Stimulated activated CD8-positive, alpha-beta memory T cell treated with anti-CD3 and anti-CD28 coated beads, Interleukin-4, amount 100 ng/mL, for 1 hour (primary cell): ENCODE measurements at places on chromosomes 5 and 9.

GRCh38 chr5:149930749-149931574 is 13.6 kb downstream of the PDE6A start:
- DNase-seq = no peak

DNA sequence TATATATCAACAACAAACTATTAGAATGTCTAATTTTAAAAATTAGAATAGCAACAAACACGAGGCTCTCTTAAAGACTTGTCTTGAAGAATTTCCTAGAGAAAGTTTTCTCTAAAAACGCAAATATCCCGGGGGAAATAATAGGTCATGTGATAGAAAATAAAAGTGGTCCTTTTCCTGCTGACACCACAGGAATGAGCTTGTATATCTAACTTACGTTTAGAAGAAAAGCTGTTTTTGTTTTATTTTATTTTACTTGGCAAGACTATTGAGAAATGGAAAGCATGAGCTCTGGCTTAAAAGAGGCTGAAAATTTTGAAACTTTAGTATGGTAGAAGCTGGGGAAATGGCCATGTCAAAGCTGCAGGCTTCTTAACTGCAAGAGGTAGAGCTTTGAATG is 465.0 kb downstream of the AGTPBP1 start:
- DNase-seq = no peak

DNA sequence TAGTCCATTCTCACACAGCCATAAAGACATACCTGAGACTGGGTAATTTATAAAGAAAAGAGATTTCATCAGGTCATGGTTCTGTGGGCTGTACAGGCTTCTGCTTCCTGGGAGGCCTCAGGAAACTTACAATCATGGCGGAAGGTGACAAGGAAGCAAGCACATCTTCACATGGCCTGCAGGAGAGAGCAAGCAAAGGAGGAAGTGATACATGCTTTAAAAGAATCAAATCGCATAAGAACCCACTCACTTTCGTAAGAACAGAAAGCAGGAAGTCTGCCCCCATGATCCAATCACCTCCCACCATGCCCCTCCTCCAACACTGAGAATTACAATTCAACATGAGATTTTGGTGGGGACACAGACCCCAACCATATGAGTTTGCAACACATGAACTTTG is 5.1 kb upstream of the FBXO38 start:
- no peak for DNase-seq

DNA sequence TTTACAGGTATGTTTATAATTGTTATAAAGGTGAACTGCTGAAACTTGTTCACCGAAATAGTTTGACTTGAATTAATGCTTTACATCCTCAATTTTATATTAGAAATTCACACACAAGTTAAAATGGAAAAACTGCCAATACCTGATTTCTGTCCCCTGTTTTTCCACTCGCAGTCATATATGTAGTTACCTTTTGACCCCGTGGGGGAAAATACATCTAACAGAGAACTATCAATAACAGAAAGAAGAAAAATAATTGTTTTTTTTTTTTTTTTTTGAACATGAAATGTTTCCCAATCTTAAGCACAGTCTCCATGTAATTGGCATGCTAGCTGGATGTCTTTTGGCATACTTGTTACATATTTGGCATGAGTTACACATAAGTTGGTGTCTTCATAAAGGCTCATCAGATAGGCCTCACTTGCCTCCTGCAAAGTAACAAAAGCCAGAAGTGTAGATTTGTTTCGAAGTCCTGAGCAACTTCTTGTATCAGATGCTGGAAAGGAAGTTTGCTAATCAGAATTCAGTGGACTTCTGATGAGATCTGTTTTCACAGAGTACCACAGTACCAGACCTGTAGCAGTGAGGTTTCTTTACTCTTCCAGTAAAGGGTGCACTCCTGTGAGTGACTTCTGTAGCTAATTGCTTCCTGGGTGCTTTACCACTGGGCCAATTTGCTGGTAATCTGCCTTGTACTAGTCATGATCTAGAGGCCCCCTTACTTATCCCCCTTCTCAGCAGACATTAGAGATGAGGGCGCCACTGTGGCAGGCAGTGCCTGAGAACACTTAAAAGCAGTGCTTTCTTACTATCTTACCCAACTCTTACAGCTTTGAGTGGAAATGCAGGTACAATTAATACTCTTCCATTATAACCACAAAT is 36.2 kb upstream of the CXXC5 start:
- DNase-seq = no peak

DNA sequence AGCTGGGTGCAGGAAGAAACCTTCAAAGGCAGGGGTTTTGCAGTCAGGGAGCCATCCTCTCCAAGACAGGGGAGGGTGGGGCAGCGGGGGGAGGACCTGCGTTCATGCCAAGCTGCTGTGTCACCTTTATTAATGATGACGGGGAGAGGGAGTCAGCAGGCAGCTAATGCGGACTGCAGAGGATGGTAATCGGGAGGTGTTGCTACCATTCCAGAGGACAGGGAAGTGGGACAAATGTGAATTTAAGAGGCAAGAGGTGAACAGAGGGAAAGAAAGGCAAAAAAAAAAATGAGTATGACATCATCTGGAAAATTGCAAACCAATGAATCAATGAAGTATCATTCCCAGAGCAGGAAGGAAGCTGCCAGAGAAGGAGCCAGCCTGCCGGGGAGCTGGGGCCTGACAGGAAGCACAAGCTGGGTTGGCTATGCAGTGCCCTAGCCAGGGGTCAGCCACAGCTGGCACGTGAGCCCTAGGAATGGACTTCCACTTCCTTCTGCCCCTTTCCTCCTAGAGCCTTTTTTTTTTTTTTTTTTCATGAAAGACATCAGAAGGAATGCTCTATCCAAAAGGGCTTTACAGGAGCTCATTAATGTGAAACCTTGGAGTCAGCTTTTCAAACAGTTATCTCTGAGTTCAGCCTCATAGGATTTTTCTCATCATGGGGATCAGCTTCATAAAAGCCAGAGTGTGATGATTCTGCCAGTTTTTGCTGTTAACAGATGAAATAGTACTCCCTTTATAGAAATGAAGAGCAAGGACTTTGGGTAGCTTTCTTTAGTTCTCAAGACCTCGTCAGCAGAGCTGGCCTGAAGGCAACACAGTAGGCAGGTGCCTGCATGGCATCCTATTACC is 9.2 kb downstream of the INSYN2B start:
- DNase-seq = no peak

GRCh38 chr5:122985954-122986721 is 50.4 kb downstream of the PPIC start:
- DNase-seq = no peak

GRCh38 chr5:18375641-18376040 is 741.4 kb downstream of the TAF11L14 start:
- DNase-seq = no peak

DNA sequence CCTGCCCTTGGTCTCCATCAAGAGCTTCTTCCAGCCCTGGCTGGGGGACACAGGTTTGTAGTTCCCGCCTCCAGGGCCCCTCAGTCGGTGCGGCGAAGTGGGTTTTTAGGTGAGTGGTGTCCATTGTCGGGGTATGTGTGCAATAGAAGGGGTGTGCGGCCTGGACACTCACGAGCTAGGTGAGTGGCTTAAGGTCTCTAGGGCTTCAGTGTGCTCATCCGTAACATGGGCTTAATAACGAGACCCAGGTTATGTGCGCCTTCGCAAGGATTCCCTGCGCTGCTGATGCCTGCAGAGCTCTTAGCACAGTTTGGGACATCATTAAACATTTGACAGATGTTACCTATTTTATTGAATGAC is 656 bp downstream of the CEP78 start:
- DNase-seq = no peak

GRCh38 chr9:38066197-38066913 is 2.7 kb downstream of the SHB start:
- DNase-seq = no peak

DNA sequence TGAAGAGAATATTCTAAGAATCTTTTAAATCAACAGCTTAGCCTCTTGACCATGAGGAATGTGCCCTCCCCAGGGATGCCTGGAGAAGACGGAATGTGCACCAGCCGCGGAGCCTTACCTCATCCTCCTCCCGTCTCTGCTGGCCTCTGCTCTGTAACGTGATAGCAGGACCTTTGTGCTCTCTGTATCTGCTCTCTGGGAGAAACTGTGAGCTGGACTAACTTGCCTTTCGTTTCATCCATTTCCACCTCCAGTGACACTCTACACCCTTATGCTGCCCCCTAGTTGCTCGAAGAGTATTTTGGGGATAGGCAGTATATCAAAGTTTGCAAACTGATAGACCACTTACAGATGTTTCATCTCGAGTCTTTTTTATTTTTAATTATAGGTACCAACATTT is 141.4 kb downstream of the NPR3 start:
- DNase-seq = no peak

DNA sequence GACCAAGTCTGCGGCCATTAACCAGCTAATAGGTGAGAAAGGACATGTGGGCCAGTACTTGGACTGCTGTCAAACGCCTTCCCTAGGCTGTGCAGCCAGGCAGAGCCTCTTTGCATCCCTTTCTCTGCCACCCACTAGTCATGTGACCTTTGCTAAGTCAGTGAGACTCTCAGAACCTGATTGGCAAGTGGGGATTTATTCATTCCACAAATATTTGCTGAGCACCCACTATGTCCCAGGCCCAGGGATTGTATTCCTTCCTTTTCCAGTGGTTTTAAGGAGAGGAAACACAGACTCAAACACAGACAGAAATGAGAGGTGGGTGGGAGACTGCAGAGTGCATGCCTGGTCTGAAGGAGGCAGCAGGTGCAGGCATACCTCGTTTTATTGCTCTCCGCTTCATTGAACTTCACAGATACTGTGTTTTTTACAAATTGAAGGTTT is 71.6 kb upstream of the GALNT10 start:
- no peak for DNase-seq

DNA sequence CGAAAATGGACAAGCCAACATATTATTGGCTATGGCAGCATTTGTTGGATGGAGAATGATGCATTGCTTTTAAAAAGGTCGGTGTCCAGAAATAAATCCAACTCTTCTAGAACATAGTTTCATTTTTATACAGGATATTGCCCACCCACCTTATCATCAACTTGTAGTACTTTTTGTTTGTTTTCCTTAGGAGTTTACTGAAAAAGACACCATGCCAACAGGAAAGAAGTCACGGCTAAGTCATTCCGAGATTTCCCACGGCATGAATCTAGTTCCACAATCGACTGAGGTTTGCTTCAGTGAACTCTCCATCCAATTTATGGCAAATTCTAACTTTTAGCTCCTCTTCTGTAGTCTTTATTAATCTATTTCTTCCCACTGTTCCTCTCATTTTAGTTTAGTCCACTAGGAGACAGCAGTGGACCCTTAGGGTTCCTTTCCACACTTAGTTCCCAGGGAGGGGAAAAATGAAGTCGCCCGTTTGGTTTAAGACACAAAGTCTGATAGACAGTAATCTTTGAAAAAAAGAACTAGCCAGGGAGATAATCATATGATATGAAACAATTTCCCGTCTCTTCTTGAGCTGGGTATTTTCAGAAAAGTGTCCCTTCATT is 237.5 kb downstream of the AP3B1 start:
- DNase-seq = no peak

DNA sequence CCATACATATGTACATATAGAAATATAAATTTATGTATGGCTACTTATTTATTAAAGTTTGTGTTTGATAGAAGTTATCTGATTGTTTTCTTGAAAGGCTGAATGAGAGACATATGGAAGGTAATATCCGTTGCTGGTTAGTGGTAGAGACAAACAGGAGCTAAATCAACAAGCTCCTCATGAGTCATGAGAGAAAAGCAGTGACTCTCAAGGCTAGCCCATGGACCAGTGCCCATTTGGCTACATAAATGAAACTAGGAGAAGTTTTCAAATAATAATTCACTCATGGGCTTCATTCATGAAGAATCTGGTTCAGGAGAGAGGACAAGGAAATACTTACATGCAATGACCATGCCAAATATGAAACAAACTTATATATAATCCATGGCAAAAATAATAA is 504.5 kb upstream of the ITGA1 start:
- no peak for DNase-seq

DNA sequence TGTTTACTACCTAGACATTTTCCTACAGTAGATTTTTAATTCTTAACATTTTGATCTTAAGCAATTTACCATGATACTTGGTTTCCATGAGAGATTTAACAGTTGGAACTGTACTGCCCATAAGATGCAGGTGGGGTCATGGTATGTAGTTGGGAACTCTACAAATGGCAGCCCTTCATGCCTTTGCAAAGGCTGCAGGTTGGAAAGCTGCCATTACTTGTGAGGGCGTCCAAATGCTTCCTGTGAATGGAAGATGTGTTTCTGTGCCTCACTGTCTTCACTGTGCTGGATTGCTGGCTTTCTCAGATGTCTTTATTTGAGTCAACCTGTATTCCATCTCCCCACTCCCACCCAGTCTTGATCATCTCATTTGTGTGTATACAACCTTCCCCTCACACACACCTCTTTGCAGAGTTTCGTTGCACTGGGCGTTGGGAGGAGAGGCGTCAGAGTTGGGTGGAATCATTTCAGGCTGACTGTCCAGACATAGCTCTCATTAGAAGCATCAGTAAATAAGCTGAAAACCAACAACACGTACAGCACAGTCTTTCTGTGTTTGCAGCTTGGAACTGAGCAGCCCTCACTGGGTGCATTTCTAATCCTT is 14.8 kb upstream of the ABL1 start:
- DNase-seq = no peak

- no peak for DNase-seq
These were observed 3.2 kb upstream of the SET start for GRCh38 chr9:128685636-128686489.

GRCh38 chr9:89032173-89032572 is 40.9 kb downstream of the S1PR3 start:
- no peak for DNase-seq

DNA sequence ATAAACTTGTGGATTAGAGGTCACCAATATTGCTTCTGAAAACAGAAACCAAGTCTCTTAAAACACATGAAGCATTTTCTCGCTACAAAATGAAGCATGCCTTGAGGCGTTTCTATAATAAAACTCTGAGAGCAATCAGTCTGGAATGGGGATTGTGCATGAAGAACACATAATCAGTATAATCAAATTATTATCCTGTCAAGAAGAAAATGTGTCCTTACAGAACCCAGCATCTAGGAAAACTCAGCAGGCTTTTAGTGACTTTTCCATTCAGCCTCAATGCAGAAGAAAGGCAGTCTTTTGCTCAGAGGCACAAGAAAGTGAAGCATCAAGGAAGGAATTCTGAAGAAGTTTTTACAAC is 121.9 kb downstream of the CDH18 start:
- DNase-seq = no peak

GRCh38 chr5:138653502-138653901 is 78.3 kb upstream of the HSPA9 start:
- DNase-seq = no peak

DNA sequence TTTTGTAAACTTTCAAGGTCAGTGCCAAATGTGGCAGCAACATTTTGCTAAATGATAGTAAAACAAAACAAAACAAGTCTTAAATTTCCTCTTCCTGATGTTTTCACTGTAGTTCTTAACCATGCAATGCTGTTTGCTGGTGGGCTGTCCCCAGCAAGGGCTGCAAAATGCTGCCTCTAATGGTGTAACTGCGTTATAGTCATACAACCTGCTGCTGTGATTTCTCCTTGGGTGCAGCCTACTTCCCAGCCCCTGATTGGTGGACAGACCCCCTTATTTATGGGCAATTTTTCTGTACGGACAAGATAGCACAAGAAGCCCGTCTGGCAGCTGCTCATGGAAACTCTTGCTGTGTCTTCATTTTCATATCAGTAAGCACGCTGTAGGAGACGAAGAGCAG is 26.6 kb upstream of the PIP5K1B start:
- DNase-seq = no peak

GRCh38 chr9:128159522-128159783 is 612 bp upstream of the BBLN start:
- no peak for DNase-seq

GRCh38 chr9:14373336-14373666 is 59.4 kb upstream of the NFIB start:
- no peak for DNase-seq
